ENCODE measurements at places on chromosomes 1 and 21. TPM values are rescaled to one million over a fixed set of nuclear protein-coding genes. Genes with fewer than 3 reads are reported as not detected.

DNA sequence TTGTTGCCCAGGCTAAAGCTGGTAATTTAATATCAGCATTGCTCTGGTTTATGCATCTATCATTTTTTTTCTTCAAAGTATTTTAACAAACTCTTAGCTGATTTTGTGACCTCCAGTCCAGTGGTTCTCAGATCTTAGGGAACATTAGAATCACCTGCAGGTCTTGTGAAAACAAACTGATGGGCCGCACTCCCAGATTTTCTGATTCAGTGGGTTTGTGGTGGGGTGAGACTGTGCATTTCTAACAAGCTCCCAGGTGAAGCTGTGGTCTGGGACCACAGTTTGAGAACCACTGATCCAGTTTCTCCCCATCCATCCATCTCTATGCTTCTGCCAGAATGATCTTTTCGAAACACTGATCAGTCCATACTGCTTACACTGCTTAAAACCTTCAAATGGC is 305.7 kb upstream of the USP24 start:
- no peak overlapping the region for H3K27ac ChIP-seq
- H3K36me3 ChIP-seq: no peaks in the 10 kb centered on the region
- no peaks in the 10 kb centered on the region for H3K27me3 ChIP-seq

DNA sequence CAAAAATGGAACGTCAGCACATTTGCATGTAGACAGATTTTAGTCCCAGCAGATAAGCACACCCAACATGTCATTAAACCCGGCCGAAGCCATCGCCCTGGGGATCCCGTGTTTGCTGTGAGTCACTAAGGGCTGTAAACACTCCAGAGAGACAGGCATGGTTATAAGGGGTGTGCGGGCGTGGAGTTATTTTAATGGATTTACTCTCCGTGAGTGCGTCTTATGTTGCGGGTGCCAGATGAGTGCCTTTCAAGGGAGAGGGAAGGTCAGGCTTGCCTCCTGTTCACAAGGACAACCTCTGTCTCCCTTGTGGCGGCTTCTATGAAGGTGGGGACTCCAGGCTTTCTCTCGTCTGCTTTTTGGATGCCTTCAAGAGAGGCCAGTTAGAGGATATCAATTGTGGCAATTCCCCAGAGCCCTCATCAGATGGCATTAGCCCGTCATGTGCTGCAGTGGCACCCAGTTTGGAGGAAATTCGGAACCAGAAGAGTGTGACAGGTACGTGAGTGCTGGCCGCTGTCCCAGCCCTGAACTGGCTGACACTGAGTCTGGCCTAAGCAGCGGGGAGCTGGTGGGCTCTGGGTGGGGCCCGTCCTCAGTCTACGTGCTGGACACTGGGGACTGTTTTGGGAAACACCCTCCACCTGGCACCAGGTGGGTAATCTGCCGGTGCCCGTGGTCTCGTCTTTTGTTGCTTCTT is 223.8 kb upstream of the TMEM51 start:
- DNase-seq: peak; percentile 50
- H3K27ac ChIP-seq: peak overlapping the region; percentile 38
- H3K4me3 ChIP-seq: no peak overlapping the region
- H3K27me3 ChIP-seq: no peaks in the 10 kb centered on the region
- no peaks in the 10 kb centered on the region for H3K36me3 ChIP-seq
- H3K4me1 ChIP-seq: peaks cover 4% of the 10 kb centered on the region

Gene ZBTB21
- total RNA-seq: 23.3 TPM

GRCh38 chr21:31372471-31372765 is 28.4 kb upstream of the TIAM1 start:
- H3K4me3 ChIP-seq: no peak overlapping the region
- DNase-seq: no peak
- no peaks in the 10 kb centered on the region for H3K27me3 ChIP-seq

GRCh38 chr21:42001781-42002180 is 8.4 kb downstream of the ZBTB21 start:
- DNase-seq: no peak
- H3K27ac ChIP-seq: no peak overlapping the region
- H3K4me3 ChIP-seq: no peak overlapping the region
- no peaks in the 10 kb centered on the region for H3K27me3 ChIP-seq
- peaks cover 3% of the 10 kb centered on the region for H3K36me3 ChIP-seq
- H3K4me1 ChIP-seq: no peaks in the 10 kb centered on the region

DNA sequence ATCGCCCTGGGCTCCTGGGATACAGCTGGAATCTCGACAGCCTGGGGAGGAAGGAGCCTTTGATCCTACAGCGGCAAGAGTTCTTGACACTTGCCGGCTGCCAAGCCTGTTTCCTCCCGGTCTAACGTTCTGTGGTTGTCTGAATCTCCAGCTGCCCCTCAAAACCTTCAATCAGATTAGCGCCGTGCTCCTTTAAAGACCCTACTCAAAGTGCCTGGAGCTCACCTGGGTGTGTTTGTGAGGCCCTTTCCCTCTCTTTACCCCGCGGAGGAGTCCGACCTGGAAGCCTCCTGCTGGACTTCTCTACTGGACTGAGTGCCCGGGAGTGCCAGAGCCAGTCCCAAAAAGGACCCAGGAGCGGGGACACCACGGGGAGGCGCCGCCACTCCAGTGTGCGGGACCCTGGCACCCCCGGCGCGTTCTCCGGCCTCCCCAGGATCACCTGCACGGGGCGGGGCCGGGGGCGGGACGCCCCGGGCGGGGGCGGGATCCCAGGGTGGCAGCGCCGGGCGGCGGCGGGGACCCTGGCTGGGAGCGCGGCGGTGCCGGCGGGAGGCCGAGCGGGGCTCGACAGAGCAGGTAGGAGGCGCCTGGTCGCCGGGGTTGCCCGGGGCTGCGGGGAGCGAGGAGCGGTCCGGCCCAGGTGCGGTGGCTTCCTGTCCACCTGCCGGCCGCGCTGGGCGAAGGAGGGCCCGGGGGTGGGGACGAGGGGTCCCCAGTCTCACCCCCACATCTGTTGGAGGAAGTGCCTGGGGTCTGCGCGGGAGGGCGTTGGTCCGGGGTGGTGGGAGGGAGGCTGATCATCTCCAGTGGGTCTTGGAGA is at the start of gene NCMAP:
Gene NCMAP (plus strand): TSS at position 497 of the 823 bp plus-strand sequence. CDS start 39,344 bp downstream, outside the sequence.
- H3K27me3 ChIP-seq: no peaks in the 10 kb centered on the region
- H3K4me3 ChIP-seq: peak within 1 kb of the TSS; percentile 59
- H3K27ac ChIP-seq: no peak within 1 kb of the TSS
- H3K36me3 ChIP-seq: no peaks in the 10 kb centered on the region
- H3K4me1 ChIP-seq: peaks cover 9% of the 10 kb centered on the region

Gene CGN
- total RNA-seq: 147 TPM

DNA sequence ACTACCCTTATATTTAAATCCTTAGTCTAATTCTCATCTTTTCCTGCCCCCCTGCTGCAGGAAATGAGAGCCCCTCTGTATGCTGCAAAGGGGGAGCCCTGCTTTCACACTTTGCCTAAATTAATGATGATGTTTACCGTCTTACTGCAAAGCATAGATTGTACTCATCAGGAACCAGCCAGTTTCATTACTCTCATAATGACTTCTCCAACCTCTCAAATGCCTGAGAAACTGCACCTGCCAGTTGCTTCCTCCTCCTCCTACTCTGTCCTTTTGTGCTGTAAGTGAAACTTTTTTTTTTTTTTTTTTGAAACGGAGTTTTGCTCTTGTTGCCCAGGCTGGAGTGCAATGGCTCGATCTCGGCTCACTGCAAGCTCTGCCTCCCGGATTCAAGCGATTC is 101.7 kb downstream of the ADSS2 start:
- no peak overlapping the region for H3K4me3 ChIP-seq
- H3K27ac ChIP-seq: no peak overlapping the region
- DNase-seq: no peak

Gene PIP5K1A
- 88.6 TPM for total RNA-seq

Gene ABL2
- total RNA-seq: 21.6 TPM

Gene DENND2C
- total RNA-seq: 1.1 TPM

DNA sequence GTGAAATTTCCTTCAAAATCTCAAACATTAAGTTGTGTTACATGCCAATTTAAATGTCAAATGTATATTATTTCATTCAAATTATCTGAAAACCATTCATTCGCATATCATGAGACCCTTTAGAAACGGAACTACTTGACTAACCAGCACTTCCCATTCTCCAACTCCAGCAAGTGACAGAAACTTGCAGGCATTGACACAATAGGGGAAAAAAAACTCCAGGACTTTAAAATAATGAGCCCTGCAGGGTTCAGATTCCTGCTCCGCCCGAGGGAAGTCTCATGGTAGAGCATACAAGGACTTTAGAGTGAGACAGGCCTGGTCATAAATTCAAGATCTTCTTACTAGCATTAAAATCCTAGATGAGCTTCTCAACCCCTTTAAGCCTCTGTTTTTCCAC is 138.9 kb downstream of the NR5A2 start:
- H3K36me3 ChIP-seq: no peaks in the 10 kb centered on the region
- H3K4me1 ChIP-seq: peaks cover 12% of the 10 kb centered on the region
- H3K27ac ChIP-seq: no peak overlapping the region
- no peak for DNase-seq

Gene KIAA1614
- 0.26 TPM for total RNA-seq

- H3K4me3 ChIP-seq: no peak overlapping the region
- H3K27me3 ChIP-seq: no peaks in the 10 kb centered on the region
- no peak for DNase-seq
These were observed 39.9 kb downstream of the IL6R start for GRCh38 chr1:154445040-154445472.

- H3K4me3 ChIP-seq: no peak overlapping the region
- no peaks in the 10 kb centered on the region for H3K36me3 ChIP-seq
- DNase-seq: no peak
- no peaks in the 10 kb centered on the region for H3K4me1 ChIP-seq
These were observed 53.1 kb downstream of the NAV1 start for GRCh38 chr1:201591981-201592380.

GRCh38 chr1:183870351-183871077 is 65.6 kb downstream of the RGL1 start:
- no peaks in the 10 kb centered on the region for H3K36me3 ChIP-seq
- H3K4me1 ChIP-seq: peaks cover 6% of the 10 kb centered on the region
- H3K4me3 ChIP-seq: no peak overlapping the region
- no peak overlapping the region for H3K27ac ChIP-seq

- H3K27me3 ChIP-seq: no peaks in the 10 kb centered on the region
- H3K36me3 ChIP-seq: no peaks in the 10 kb centered on the region
- H3K4me3 ChIP-seq: no peak overlapping the region
- no peaks in the 10 kb centered on the region for H3K4me1 ChIP-seq
- no peak for DNase-seq
- H3K27ac ChIP-seq: no peak overlapping the region
These were observed 112.3 kb downstream of the AK5 start for GRCh38 chr1:77394166-77394565.

Gene NUCKS1
- total RNA-seq: 205 TPM

Gene C1orf21
- total RNA-seq: 0.82 TPM

- H3K27ac ChIP-seq: no peak overlapping the region
- H3K36me3 ChIP-seq: no peaks in the 10 kb centered on the region
- no peaks in the 10 kb centered on the region for H3K27me3 ChIP-seq
- no peak for DNase-seq
- H3K4me3 ChIP-seq: no peak overlapping the region
- H3K4me1 ChIP-seq: no peaks in the 10 kb centered on the region
These were observed 860.8 kb downstream of the BRINP3 start for GRCh38 chr1:189616893-189617292.

DNA sequence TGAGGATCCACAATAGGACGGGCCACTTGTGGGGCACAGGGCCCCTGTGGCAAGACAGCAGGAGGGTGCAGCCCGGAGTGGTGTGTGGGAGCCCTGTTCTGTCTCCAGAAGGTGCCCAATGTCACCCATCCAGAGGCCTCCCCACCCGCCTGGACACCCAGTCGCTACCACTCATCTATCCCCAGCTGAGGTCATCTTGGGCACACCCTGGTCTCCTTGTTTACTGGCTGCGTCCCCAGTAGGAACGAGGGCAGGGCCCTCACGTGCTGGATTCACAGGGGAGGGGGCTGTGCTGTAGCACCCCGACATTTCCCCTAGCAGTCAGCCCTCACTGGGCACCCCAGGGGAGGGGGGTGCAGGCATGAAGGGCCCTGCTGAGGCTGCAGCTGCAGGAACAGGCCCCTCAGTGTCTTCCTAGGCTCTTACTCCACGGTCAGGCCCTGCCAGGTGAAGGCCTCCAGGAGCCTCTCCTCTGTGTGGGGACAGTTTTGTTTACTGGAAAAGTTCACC is 2.3 kb upstream of the TNNT2 start:
- H3K4me1 ChIP-seq: peaks cover 35% of the 10 kb centered on the region
- no peaks in the 10 kb centered on the region for H3K27me3 ChIP-seq
- H3K27ac ChIP-seq: no peak overlapping the region
- no peak overlapping the region for H3K4me3 ChIP-seq
- no peak for DNase-seq
- H3K36me3 ChIP-seq: peaks cover 12% of the 10 kb centered on the region

Gene KLHDC7A
- 5.7 TPM for total RNA-seq

Gene DCST2
- 0.26 TPM for total RNA-seq

Gene ZNF695
- total RNA-seq: 25.2 TPM
